Activated naive CD8-positive, alpha-beta T cell treated with anti-CD3 and anti-CD28 coated beads, Interleukin-2, amount 10 ng/mL, durations not matched to agents 7 days and 5 days (primary cell): ENCODE measurements at places on chromosomes 7 and 10. TPM values are rescaled to one million over a fixed set of nuclear protein-coding genes. Genes with fewer than 3 reads are reported as not detected.

GRCh38 chr10:29132551-29133111 lies 156.2 kb upstream of the LYZL1 start:
- no peaks in the 10 kb centered on the region for H3K4me1 ChIP-seq
- H3K27ac ChIP-seq: no peak overlapping the region
- H3K4me3 ChIP-seq: no peak overlapping the region
- no peaks in the 10 kb centered on the region for H3K36me3 ChIP-seq
- peaks cover 19% of the 10 kb centered on the region for H3K27me3 ChIP-seq
- DNase-seq: no peak

The LRRC4 gene
- 0.11 TPM for total RNA-seq

The ZNF804B gene
- total RNA-seq: not detected

DNA sequence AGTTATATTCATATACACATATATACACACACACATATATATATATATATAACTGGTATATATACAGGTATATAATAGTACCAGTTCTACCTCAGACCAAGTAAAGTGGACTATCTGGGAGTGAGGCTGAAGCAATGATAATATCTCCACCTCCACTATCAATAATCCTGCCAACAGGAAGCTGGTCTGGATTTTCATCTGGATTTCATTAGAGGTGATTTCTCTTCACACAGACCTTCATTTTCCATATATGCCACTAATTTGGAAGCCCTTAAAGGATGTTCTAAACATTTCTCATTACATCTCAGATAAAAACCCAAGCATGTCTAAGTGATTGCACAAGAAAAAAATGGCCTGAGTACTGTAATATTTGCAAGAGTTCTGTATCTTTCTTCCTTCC lies 1.7 kb upstream of the SLC35B4 start:
- H3K4me3 ChIP-seq: no peak overlapping the region
- peaks cover 4% of the 10 kb centered on the region for H3K27me3 ChIP-seq
- H3K36me3 ChIP-seq: no peaks in the 10 kb centered on the region

The GTF2I gene
- total RNA-seq: 184 TPM

DNA sequence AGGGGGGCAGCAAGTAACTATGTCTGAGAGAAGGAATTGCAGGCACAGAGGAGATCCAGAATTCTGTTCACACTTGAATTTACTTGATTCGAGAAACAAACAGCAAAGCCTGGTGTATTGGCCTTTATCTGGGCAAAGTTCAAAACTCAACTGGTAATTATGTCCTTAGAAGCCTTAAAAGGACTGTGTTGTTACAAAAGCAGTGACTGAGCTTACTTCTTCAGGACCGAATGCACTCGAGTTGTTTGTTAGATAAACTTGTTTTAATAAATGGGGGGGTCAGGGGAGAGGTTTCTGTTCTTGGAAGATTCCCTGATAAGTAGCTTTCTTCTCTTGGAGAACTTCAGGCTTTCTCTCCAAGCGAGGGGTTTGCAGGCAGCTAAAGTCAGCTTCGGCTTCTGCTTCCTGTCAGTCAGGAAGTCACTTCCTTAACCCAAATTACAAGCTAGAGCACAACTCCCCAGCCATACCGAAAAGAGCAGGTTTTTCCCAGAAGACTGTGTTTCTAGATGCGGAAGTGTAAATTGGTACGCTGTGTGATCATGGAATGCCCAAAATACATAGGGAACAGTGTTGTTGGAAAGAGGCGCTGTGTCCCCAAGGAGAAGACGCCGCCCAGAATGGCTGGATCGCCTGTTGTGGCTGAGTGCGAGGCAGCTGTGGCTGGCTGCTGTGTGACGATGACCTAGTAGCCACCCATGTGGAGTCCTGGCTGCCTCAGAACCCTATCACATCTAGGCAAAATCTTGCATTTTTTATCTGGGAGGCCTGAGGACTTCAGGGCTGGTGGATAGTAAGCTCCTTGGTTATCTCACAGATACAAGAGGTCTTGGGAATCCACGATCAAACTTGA lies 110.4 kb downstream of the TCF7L2 start:
- H3K4me1 ChIP-seq: no peaks in the 10 kb centered on the region
- H3K27me3 ChIP-seq: peaks cover 19% of the 10 kb centered on the region
- H3K4me3 ChIP-seq: no peak overlapping the region
- no peak overlapping the region for H3K27ac ChIP-seq
- no peaks in the 10 kb centered on the region for H3K36me3 ChIP-seq

- no peak for DNase-seq
- no peaks in the 10 kb centered on the region for H3K27me3 ChIP-seq
These were observed 80.8 kb upstream of the CAPZA2 start for GRCh38 chr7:116781584-116781983.

The PLXDC2 gene
- 0.86 TPM for total RNA-seq

The DNAJC30 gene
- total RNA-seq: 10.7 TPM

DNA sequence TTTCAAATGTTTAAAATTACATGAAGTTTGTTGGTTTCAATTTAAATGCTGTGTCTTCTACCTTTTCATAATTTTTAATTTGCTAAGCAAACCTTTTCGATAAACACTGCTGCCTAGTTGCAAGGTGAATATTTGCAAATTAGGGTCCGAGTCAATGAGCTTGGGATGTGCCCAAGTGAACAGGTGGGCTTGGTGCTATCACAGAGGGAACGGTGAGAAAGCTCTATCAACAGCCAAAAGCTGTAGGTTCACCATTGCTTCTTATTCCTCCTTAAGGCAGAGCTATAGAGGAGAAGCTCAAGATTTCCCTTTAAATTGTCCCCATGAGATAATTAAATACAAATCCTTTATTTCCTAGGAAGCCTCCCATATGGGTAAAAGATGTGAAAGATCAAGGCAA lies 245.3 kb upstream of the CELF2 start:
- no peaks in the 10 kb centered on the region for H3K36me3 ChIP-seq
- no peak overlapping the region for H3K4me3 ChIP-seq

The STEAP4 gene
- total RNA-seq: not detected
